CD4-positive, alpha-beta T cell treated with Interleukin-15 for 4 hours (primary cell): ENCODE measurements at places on chromosomes 6 and 20.
A peak's percentile ranks its signal among the peaks of the same experiment; 100 is the strongest.

DNA sequence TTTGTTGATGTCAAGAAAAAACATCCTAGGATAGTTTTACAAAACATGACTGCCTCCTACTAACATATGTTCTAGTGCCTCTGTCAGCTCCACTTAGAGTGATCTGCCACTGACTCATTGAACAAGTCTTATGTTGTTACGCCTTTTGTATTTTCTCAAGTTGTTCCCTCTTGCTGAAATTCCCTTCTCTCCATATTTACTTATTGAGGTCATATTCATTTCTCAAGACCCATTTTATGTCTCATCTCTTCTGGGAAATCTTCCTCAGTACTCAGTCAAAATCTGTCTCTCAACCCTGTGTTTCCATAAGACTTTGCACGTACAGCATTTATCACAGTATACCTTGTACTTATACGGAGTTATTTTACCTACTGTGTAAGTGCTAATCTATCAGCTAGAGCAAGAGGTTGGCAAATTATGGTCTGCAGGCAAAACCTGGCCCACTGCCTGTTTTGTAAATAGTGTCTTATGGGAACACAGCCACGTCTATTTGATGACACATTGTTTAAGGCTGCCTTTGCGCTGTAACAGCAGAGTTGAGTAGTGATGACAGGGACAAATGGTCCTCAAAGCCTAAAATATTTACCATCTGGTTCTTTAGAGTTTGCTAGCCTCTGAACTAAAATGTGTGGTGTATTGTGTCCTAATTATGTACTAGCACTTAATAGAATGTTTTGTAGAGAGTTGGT lies 83.4 kb downstream of the ADGRB3 start:
- DNase-seq, result no peak

- no peak for DNase-seq
These were observed 42.2 kb downstream of the PPP1R14C start for GRCh38 chr6:150184850-150185731.

DNA sequence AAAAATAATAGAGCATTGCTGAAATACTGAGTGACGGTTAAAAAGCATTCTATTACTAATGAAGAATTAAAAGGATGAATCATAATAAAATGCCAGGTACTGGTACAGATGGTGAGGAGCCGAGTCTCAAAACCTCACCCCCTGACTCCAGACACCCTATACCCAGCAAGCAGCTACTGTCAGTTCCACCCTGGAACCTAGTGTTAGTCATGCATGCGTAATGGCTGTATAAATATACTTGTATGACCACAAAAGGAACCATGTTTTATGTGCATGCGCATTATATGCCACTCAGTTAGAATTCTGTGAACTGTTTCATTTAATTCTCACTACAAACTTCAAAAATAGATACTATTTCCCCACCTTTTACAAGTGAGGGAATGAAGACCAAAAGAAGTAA lies 568.7 kb upstream of the RNF217 start:
- DNase-seq, result no peak

DNA sequence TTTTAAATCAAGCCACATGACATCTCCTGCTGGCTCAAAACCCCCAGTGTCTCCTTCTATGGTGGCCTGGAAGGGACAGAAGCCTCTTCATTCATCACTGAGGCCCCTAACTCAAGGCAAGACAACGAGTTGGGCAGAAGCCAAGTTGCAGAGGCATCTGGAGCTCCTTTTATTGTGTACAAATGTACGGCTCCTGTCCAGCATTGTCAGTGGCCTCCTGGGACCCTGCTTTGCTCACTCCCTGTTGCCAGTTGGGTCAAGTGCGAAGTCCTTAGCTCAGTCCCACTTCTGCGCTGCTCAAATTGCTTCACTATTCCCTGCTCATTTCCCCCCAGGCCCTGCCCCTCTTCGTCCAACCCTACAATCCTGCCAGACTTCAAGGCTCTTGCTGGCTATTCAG lies 181.2 kb upstream of the PMEPA1 start:
- DNase-seq, result no peak

DNA sequence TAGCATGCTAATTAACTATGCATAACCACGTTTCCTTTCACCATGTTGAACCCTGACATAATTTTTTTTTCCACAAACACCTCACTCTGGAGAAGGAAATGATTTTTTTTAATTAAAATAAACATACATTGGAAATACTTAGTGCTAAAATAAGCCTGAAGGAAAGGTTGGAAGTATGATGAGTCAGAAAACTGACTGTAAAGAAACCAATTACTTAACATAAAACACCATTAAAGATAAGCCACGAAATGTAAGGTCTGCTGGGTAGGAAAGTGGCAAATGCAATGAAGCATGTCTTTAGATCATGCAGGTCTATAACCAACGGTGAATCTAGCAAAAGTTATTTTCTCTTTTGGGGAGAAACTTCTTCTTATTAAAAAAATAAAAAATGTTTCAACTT lies 47.5 kb downstream of the OPRM1 start:
- no peak for DNase-seq

GRCh38 chr6:111173946-111174345 lies 86.6 kb downstream of the SLC16A10 start:
- no peak for DNase-seq

DNA sequence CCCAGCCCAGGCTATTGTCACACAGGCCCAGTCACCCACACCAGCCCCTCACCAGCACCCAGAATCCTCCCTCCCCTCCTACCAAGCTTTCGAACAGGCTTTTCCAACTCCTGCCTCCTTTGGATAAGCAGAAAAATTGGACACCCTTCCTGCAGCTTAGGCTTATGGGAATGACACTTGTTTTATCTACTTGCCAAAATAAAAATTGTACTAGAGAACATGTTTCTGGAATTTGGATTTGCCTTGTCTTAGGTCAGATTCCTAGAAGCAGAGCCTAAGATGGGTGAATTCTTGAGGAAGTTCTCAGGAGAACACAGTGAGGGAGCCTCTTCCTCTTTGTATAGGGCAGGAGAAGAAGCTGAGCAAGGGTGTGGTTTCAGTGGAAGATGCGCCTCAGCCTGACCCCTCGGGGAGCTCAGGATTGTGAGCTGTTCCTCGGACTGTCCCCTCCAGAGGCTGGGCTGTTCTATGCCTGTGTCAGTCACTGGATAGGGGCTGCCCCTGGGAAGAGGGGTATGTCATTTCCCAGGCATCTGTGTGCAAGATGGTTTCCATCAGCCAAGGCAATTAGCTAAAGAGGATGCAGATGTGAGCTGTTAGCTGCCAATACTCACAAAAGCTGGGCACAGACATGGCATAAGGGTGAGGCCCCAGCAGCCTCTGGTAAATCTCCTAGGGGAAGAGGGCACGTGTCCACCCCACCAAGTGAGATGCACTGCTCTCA lies 33.9 kb downstream of the ITPR3 start:
- no peak for DNase-seq

DNA sequence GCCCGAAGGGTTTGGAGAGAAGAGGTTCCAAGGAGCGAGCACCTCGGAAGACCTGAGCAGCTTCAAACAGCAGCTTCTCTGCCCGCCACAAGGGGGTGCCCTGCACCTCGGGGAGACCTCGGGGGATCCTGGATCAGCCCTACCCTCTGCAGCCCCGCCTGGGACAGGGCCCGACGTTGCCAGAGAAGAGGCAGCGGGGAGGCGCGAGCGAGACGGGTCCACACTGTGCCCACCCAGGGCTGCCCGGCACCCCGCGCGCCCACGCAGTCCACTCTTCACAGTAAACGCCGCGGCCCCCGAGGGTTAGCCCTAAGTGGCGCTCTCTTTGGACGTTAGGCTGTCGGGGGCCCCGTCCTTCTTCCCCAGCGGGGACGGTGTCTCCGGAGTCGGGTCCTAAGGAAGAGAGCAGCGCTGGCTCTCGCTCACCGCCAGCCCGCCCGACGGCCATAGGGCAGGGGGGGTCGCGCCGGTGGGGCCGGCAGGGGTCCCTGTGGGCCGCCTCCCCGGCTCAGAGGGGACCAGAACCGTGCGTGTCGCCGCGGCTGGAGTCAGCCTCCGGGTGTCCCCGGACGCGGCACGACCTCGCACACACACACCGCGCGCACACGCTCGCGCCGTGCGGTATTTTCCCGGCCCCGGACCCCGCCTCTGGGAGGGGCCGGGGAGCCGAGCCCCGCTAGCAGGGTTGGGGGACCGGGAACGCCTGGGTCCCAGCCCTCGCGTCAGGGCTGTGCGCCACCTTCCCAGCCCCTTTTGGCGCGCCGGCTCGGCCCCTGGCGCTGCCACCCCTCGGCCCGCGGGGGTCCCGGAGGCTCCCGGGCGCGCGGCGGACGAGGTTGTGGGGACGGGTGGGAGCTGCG lies 929 bp downstream of the CDH22 start:
- DNase-seq, result peak; percentile 72

- peak; percentile 64 for DNase-seq
These were observed 6.0 kb upstream of the TRIM26 start for GRCh38 chr6:30219244-30219643.

DNA sequence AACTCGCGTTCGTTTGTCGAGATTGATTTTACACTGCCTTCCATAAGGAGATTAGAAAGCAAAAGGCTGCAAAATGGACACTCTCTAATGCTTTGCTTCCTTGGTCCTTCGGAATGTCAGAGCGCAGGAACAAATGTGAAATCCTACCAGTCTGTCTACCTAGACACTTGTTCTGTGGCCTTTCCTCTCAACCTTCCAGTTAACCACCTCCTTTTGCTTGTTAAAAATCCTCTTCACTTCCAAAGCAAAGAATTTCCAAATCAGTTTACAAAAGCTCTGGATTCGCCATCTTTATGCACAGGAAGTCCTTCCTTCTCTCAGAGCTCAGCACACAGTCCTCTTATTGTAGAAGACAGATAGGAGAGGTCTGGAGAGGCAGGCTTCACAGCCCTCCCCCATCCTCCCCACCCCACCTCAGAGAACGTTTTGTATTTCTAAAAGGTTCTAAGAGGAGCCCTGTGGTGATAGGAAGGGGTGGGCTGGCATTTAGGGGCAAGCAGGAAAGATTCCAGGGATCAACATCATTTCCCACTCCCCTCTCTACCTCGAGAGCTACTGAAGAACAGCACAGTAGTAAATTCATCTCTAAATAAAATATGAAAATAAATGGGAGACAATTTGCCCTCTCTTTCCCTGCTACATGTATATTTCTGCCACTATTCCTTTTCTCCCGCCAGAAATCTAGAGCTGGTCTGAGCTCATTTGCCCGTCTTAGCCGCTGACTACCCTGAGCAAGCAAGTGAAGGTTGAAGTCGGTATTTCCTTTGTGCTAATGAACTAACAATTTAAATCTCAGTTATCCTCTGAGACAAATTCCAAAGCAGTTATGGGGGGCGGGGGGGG lies 18.9 kb downstream of the TFAP2A start:
- DNase-seq, result no peak

- DNase-seq, result no peak
These were observed 95.5 kb downstream of the PRND start for GRCh38 chr20:4817230-4817671.

- no peak for DNase-seq
These were observed 52.4 kb downstream of the L3MBTL3 start for GRCh38 chr6:130070792-130071191.

DNA sequence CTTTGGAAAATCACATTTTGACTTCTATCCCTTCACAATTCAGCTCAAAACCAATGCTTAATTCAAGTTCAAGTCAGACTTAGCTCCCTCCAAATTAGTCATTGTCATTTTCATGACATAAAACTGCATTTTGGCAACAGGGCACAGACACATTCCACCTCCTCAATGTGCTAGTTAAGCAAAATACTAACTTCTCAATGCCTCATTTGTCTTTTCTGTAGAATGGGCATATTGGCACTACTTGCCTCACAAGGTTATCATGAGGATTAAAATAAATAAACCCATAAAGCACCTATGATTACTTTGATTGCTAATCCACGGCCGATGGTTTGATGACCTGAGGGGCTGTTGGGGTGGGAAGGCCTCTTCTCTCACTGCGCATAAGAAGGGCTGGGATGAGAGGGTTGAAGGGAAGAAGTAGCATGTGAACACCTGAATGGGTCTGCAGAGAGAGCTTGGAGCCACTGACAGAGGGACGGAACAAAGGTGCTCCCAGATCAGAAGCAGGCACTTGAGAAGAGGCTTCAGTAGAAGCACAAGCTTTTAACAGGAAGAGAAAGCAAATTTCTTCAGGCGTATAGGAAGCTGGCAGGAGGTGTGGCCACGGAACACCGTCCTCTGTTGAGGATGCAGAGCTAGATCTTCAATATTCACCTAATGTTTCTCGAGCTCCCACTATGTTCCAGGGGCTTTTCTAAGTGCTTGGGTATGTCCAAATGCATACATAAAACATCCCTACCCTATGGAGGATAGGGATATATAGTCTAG lies 11.7 kb upstream of the TBC1D7 start:
- DNase-seq, result no peak

DNA sequence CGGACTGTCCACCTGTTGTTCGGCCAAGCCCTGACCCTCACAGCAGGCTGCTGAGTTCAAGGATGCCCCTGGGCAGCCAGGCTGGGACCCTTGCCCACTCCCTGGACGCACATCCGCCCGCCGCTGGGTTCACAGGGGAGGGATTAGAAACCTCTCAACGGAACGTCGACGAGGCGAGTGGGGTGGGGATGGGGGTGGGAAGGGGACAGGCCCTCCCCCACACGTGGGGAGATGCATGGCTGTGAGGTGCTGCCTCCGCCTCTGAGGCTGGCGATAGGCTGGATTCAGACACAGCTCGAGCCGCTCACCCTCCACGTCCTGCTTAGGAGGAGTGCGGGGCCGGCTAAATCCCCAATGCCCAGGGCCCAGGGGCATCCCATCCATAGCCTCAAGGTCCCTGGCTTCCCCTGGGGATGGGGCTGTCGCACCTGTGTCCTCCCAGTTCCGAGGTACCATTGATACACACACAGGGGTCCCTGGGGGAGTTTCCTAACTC lies 90.6 kb upstream of the BHLHE23 start:
- DNase-seq, result no peak

- DNase-seq, result no peak
These were observed 77.1 kb upstream of the MAN1A1 start for GRCh38 chr6:119426619-119427018.

DNA sequence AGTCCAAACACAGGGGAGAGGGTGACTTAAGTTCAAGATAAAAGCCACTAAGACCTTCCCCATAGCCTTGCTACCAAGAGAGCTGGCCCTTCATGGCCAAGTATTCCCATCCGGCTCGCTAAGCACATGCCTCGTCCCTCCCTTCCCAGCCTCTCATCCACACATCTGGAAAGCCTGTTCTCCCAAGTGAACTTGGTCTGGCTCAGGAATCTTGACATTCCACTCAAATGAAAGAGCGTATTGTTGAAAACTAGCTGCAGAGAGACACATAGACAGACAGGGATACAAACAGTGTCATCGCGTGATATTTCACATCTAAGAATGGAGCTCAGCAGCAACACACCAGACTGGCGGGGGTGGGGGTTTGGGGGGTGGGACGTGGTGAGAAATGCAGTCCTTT lies 182.8 kb upstream of the FOXQ1 start:
- DNase-seq, result no peak

DNA sequence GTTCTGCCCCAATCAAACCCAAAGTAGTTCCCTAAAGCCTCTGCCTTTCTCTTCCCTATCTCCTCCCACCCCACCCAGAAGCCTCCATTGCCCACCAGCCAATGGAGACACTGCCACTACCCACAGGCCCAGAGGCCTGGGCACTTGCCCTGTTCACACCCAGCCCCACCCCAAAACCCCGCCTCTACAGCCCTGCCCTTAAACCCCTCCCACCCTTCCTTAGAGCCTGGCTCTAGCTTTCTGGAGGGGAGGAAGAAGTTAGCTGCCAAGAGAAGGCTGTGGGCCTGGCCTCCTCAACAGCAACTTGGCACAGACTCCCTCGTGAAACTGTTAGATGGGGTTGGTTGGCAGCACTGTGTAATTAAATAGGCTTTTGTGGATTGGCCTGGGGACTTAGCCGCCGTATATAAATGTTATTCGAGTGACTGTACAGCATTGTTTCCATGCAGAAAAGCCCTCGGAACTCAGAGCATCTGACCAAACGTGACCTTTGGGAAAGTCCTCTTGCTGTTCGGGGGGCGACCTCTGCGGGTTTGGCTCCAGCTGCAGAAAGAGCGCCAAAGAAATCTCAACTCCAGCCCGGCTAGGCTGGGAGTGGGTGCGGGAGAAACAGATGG lies 31.4 kb downstream of the COL11A2 start:
- no peak for DNase-seq
